Stimulated activated CD8-positive, alpha-beta memory T cell treated with anti-CD3 and anti-CD28 coated beads, Interleukin-7, amount 100 ng/mL, for 24 hours (primary cell): ENCODE measurements at places on chromosomes 6 and 20.

DNA sequence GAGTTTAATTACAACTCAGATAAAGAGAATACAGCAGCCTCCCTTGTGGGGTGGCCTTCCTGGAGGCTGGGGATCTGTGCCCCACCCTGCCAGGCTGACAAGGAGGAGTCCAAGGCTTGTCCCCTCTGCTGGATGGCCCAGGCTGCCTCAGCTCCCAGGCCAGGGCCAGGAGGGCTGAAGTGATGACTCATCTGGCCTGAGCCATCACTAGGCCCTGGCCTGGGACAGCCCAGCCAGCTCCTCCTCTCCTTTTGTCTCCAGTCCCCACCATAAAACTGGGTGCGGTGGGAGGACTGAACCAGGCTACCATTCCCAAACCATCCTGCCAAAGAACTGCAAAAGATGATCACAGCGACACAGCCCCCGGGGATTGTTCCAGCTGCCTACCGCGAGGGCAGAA lies 15.0 kb downstream of the GRM4 start:
- no peak for DNase-seq

DNA sequence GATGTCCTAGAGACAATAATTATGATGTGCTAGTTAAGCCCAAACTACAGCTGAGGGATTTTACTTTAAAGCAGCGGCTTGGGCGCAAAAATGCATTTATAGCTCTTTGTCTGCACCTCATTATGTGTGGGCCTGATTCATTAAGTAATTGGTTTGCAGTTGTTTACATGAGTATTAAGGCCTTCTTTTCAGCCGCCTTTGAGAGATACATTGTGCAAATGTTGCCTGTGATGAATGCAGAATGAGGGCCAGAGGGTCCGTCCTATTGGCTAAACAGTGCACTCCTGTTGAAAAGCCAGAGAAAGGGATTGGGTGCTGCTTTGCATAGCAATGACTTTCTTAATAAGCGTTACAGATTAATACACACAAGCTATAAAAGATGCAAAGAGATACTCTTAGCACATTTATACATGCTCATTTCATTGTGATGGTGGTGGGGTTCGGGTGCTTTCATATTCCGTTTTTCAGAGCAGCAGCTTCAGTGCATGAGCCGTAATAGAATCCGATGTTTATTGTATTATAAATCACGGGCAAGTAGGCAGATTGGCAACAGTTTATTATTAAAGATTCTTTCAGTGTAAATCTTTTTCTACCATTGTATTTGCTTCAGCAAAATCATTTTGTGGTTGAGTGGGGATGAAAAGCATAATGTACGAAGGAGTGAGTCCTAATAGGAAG lies 68.2 kb upstream of the XRN2 start:
- DNase-seq = no peak

GRCh38 chr6:18561037-18561750 lies 174.0 kb downstream of the RNF144B start:
- DNase-seq = no peak

DNA sequence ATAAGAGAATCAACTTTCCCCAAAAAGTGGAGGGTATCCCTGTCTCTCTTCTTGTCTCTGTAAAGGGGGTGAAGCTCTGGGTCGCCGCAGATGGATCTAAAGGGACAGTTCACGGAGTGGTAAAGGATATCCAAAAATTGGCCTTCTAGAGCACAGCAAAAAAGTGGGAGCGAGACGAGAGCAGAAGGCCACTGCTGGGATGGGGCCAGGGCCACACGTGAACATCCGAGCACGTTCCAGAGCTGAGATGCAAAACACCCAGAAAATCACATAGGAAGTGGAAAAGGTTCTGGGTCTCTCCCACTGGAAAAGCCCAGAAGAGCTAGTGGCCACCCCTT lies 837 bp downstream of the TRAM2 start:
- DNase-seq = no peak

- DNase-seq = no peak
Observed at GRCh38 chr6:43969158-43969981, 157.9 kb downstream of the MRPL14 start.

GRCh38 chr20:52593654-52594053 lies 378.5 kb upstream of the TSHZ2 start:
- no peak for DNase-seq

DNA sequence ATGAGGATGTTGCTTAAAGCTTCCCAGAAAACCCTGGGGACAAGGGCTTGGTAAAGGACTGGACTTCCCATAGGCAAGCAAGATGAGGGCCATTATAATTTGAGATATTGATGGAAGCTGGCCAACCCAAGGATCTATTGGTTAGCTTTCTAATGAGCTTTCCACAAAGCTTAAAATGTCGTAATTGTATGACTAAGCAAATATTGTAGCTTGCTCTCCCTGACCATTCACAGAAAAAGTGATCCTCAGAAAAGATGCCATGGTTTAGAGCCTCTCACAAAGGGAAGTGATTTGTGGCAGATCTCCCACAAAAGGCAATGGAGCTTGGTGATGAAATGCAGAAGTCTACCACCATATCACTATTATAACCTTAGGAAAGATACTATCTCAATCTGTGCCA lies 13.6 kb downstream of the IL17F start:
- no peak for DNase-seq

- no peak for DNase-seq
Observed at GRCh38 chr6:33416386-33417127, 1.4 kb downstream of the CUTA start.

- DNase-seq = no peak
Observed at GRCh38 chr6:80029470-80029869, 25.0 kb downstream of the TTK start.

GRCh38 chr6:23245572-23245971 lies 676.2 kb downstream of the HDGFL1 start:
- no peak for DNase-seq

- no peak for DNase-seq
Observed at GRCh38 chr6:134166511-134167261, 114.3 kb upstream of the SLC2A12 start.

DNA sequence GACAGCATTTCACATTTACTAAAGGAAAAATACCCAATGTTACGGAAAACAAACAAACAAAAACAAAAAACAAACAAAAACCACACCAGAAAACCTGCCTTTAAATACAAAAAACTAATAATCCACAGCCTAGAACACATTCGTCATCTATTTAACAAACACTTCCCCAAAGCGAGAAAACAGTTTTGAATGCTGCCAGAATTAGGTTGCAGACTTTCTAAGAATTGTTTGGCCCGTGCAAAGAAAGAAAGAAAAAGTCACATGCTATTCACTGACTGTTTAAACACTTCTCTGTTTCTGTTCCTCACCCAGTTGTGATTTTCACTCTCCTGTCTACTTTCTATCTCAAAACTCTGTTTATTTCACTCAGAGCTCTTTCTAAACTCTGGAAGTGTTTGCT lies 52.5 kb downstream of the BCAS1 start:
- no peak for DNase-seq

DNA sequence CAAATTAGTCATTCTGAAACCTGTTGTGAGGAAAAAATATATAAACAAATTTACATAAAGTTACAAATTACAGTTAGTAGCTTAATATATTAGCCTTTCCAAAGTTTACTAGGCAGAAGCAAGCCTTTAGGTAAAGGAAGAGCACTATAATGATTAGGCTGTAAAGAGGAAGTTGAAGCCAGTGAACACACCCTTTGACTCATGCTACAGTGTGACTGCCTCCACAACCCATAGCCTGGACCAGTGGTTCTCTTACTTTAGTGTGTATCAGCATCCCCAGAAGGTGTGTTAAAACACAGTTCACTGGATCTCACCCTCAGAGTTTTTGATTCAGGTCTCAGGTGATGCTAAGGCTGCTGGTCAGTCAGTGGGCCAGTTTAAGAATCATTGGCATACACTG lies 91.4 kb upstream of the DEFB112 start:
- DNase-seq = no peak

DNA sequence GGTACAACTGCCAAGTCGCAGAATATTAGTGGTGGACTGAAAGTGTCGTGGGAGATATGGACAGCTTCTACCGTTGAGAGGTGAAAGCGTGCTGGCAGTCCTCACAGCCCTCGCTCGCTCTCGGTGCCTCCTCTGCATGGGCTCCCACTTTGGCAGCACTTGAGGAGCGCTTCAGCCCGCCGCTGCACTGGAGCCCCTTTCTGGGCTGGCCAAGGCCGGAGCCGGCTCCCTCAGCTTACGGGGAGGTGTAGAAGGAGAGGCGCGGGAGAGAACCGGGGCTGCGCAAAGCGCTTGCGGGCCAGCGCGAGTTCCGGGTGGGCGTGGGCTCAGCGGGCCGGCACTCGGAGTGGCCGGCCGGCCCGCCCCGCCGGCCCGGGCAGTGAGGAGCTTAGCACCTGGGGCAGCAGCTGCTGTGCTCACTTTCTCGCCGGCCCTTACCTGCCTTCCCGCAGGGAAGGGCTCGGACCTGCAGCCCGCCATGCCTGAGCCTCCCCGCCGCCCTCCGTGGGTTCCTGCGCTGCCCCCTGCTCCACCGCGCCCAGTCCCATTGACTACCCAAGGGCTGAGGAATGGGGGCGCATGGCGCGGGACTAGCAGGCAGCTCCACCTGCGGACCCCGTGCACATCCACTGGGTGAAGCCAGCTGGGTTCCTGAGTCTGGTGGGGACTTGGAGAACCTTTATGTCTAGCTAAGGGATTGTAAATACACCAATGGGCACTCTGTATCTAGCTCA lies 47.2 kb upstream of the MBOAT1 start:
- DNase-seq = no peak

DNA sequence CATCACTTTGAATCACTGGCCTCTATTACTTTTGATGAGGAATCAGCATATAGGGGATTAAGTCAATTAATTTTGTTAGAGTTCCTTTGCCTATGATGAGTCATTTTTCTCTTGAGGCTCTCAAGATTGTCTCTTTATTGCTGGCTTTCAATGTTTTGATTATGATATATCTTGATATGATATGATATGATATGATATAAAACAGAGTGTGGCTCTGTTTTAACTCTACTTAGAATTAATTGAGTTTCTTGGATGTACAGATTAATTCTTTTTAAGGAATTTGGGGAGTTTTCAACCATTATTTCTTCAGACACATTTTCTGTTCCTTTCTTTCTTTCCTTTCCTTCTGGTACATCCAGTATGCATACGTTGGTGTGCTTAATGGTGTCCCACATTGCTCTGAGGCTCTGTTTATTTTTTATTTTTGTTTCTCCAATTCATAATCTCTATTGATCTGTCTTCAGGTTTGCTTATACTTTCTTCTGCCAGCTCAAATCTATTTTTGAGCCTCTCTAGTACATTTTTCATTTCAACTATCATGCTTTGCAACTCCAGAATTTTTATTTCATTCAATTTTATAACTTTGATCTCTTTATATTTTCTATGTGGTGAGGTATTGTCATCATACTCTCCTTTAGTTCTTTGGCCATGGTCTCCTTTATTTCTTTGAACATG lies 10.8 kb downstream of the FAM50B start:
- no peak for DNase-seq

GRCh38 chr6:12537389-12537788 lies 179.2 kb upstream of the PHACTR1 start:
- DNase-seq = no peak

- no peak for DNase-seq
Observed at GRCh38 chr6:70709826-70710225, 42.1 kb downstream of the SMAP1 start.

DNA sequence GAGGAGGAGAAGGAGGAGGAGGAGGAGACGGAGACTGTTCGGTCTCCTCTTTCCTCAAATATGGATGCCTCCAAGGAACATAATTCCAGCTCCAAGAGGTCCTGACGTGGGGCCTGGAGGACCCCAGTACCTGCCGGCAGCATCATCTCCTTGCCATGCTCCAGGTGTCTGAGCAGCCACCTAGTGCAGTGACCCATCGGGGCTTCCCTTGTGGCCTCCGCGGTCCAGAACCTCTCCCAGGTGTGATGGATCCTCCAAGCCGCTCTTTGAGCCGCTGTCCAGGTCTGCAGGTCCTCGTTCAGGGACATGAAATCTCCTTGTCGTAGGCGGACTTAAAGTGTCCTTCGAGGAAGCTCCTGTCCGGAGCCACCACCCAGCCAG lies 35.8 kb upstream of the HLA-C start:
- DNase-seq = no peak

DNA sequence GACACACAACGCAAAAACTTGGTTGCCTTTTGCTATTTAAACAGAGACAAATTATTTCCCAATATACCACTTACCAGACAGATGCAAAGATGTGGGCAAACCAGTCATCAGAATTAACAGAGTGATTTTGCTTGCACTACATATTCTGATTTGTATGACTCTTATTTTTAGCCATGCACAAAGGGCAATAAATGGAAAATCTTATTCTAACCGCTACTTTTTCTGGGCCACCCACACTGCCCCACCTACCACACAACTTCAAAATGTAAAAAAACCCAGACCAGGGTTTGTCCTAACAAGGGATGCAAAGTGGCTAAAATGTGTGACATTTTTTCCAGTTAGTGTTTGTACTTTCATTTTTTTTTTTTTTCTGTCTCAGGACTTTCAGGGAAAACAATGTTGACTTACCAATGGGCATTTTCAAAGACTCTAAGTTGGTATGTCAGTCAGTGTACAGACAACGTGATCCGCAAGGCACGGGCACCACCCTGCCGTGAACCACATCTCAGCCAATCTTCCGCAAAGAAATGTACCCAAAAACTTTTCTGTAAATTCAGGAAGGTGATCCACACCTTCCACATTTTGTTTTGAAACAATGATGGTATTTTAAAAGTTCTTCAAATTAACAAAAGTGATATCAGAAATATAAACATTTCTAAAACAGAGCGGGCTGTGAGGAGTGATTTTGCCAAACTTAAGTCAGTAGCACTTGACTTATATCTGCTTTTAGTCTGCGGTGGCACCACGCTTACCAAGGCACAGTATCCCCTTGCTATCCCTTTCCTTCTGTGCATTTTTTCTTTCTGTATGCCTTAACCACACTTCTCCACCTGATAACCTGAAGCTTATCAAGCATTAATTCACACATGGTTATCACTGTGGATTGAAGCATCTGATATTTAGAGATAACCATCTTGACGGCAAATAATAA lies 185.6 kb downstream of the GJA10 start:
- no peak for DNase-seq

GRCh38 chr6:168376811-168377483 lies 57.4 kb upstream of the DACT2 start:
- DNase-seq = no peak

GRCh38 chr20:57240581-57241362 lies 25.7 kb downstream of the BMP7 start:
- DNase-seq = no peak

- DNase-seq = no peak
Observed at GRCh38 chr20:32709632-32710121, 33.6 kb downstream of the COMMD7 start.

DNA sequence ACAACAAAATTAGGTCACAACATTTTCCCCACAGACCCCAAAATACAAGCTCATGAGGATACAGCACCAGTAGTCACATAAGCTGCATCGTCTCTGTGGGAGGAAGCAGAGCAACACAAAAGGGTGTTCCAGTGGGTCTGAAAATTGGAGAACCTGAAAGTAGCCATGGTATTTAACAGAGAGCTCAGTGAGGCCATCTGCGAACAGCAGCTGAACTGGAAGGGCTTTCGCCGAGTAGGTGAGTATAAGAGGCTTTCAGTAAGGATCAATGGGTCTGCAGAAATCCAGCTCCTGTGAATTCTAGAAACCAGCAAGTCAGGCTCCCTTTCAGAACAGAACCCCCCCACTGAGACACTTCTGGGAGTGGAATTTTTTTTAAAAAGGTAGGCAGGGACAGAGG lies 120.0 kb upstream of the RREB1 start:
- DNase-seq = no peak
